ENCODE measurements at places on chromosomes 5 and 9.
A peak's percentile ranks its signal among the peaks of the same experiment; 100 is the strongest.

DNA sequence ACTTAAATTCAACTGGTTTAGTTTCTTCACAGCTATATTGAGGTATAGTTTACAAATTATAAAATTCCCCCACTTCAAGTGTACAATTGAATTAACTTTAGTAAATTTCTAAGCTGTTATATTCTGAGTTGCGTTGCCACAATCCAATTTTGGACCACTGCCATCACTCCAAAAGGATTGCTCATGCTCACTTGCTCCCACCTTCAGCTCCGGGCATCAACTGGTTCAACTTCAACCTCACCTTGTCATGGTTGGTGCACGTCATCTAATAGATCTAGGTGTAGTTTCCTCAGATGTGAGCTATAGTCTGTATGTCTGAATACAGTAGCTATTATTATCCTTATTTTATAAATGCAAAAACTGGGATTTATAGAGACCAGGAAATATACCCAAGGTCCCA is 942.5 kb upstream of the WWC1 start:
- DNase-seq: no peak

DNA sequence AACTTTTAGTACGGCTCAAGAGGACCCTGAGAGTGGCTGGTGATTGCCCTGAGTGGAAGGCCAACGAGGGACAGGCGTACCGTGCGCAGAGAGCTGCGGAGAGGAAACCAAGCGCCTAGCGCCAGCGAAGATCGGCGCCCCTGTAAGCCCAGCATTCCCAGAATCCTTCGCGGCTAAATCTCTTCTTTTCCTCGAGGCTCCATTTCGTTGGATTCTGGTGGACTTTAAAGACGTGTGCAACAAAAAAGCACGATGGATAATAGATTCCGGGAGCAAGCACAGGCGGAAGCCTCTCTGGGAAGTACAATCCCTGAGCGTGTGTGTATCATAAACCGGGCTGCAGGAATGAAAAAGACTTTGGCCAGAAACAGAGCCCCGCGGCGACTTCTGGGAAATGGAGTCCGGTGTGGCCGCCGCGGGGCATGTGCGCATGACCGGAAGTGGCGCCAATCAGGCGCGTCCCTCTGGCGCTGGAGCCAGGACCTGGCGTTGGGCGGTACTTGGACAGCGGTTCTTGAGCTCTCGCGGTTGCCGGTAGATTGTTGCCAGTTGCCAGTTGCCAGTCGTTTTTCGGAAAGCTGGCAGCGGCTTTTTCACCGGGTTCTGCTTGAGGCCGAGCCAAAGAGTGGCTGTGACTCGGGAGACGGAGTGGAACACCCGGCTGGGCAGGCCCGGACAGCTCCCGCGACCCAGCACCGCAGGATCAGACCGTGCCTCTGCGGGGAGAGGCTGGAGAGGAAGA is at the start of gene ZNF79:
TSS of gene ZNF79 (plus strand) at position 449 of the 742 bp plus-strand sequence. CDS start 406 bp downstream, outside the sequence.
- peak; percentile 94 for DNase-seq

DNA sequence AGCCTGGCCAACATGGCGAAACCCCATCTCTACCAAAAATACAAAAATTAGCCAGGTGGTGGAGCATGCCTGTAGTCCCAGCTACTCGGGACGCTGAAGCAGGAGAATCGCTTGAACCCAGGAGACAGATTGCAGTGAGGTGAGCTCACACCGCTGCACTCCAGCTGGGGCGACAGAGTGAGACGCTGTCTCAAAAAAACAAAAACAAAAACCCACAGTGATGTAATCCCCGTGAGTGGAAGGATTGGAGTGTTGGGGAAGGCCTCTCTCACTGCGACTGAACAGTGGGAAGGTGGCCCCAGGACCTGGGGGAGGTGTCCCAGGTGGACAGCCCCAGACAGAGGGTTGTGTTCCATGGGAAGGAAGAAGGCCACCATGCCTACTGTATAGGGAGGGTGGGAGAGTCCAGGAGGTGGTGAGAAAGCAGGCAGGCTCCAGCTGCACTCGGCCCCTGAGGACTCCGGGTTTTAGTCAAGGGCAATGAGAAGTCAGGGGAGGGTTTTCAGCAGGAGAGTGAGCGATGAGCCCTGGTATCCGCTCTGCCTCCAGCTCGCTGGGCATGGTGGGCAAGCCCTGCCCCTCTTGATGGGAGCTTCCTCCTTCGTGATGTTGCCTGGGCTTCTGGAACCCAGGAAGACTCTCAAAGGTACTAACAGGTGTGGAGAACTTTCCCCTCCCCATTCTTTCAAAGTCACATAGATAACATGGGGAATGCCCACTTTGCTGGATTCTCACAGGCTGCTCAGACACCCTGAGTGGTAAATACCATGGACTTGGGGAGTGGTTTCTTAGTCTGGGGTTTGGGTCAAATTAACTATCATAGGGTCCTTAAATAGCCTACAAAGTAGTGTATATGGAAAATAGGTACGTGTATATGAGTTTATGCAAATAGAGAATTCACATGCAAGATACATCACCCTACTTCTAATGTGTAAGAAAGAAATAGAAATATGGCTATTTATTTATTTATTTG is 74.7 kb downstream of the PPARGC1B start:
- no peak for DNase-seq

- DNase-seq: no peak
These were observed 182.7 kb downstream of the OLFM1 start for GRCh38 chr9:135269912-135270830.

- DNase-seq: peak; percentile 63
These were observed 694 bp downstream of the RMI1 start for GRCh38 chr9:83981126-83981871.

- DNase-seq: no peak
These were observed 305.1 kb upstream of the SGCD start for GRCh38 chr5:156021866-156022265.

DNA sequence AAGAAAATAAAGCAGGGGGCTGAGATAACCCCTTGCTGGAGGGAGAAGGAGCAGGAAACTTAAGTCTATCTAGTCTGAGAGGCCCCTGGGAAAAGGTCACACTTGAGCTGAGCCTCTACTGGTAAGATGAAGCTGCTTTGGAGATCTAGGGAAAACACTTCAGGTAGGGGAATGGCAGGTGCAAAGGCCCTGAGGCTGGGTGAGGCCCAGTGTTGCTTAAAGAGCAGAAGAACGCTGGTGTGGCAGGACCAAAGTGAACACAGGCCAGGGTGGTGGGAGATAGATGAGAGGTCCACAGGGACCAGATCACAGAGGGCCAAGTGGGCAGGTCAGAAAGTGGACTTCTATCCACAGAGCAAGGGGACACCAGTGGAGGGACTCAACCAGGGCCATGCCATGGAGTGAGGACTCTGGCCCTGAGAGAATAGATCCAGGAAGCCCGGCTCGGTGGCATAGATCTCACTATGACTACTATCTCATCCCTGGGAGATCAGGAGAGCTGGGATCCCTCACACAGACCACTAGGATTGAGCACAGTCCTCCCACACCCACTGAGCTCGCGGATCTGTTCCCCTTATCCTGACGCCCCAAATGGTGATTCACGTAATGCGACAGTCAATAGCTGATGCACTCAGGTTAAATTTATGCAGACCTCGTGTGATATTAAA is 17.6 kb upstream of the NEURL1B start:
- DNase-seq: no peak

GRCh38 chr9:77375956-77376532 is 198.7 kb downstream of the VPS13A start:
- DNase-seq: peak; percentile 12
